Hematopoietic multipotent progenitor cell (in vitro differentiated cells): ENCODE measurements at places on chromosomes 6 and 20.

GRCh38 chr20:64100946-64101688, 6.2 kb downstream of the NPBWR2 start:
- DNase-seq = no peak

DNA sequence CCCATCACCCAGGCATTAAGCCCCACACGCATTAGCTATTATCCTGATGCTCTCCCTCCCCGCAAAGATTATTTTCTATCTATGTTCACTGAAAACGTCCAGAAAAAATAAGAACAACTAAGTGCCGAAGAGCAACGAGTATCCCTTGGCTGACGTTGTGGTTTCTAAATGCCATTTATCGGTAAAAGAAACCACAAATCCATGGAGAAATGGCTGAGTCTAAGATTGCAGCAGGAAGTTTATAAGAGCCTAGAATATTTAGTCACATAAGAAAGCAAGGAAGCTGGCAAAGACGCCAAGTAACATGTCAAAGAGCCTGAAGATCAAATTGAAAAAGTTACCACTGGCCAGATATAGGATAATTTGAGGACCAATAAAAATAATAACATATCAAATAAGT, 18.1 kb upstream of the NOX3 start:
- no peak for DNase-seq

- no peak for DNase-seq
Measured at GRCh38 chr6:51738614-51739013, 348.8 kb downstream of the PKHD1 start.

DNA sequence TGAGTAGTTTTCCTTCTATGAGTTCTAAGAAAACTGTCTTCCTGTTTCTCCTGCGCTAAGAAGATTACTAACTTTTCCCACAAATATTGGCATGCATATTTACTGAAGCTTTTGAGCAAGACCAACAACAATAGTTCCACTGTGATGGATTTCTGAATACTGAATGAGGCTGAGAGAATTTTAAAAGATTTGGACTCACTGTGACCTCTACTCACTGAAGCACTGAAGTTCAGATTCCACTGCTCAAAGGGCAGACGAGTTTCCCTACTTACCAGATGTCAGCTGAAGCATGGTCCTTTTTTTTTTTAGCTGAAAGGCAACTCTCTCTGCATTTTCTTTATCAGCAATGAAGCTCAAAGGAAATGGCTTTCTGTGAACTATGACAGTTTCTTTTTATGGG, 718.5 kb downstream of the RFPL4B start:
- DNase-seq = no peak

DNA sequence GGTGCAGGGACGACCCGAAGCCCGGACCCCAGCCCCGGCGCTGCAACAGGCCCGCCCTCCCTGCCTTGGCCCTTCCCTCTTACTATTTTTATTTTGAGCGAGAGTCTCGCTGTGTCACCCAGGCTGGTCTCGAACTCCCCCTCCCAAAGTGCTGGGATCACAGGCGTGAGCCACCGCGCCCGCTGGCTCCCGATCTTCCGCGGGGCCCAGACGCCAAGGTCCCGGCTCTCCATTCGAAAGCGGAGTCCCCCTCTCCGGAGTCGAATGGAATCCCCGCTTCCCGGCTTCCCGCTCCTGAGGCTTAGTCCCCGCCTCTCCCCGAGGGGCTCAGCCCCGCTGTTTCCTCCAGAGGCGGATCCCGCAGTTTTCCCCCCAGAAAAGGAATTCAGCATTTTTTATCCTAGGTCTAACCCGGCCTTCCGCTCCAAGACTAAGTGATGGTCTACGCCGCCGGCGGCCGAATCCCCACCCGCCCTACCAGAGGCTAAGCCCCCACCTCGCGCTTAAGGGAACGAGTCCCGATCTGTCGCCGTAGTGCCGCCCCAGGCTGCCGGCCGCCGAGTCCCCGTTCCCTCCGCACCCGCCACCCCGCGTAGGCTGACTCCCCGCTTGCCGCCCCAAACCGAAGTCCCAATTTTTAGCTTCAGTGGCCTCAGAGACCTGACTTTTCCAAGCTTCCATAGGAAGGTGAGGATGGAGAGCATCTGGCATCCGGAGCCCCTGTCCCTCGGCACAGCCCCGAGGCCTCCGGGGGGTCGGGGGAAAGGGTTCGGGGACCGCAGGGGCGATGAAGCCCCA, 11.5 kb upstream of the TMC2 start:
- DNase-seq = no peak

DNA sequence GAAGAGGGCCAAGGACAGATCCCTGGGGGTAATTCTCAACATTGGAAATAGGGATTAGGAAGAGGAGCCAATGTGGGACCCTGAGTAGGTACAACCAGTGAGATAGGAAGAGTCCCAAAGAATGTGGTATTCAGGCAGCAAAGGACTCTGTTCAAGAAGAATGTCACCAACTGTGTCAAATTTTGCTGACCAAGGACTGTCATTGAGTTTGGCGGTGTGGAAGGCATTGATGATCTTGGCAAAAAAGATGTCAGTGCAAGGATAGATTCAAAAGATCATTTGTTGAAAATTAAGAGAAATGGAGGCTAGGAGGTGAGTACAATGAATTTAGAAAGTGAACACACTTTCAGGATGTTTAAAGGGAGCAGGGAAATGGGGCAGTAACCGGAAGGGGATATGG, 82.4 kb upstream of the SUPT3H start:
- no peak for DNase-seq

GRCh38 chr6:129634411-129635230, 75.4 kb downstream of the ARHGAP18 start:
- no peak for DNase-seq

DNA sequence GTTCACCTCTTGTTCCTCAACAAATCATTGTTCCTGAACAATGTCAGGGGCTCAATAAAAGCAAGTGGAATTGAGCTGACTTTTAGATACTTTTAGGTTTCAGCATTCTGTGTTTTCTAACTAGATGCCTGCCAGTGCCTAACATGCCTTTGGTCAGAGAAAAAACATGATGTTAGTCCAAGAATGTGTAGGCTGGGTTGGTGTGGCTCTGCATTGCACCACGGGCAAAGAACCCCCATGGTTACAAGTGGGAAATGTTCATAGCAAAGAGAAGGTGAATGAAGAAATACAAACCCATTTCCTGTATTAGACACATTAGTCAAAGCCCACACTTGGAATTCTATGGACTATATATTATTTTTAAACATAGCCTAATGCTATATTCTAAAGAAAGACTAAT, 193.3 kb downstream of the TMEM200A start:
- no peak for DNase-seq

GRCh38 chr6:151514000-151514730, 20.3 kb downstream of the CCDC170 start:
- no peak for DNase-seq

- DNase-seq = no peak
Measured at GRCh38 chr20:60107621-60108390, 149.6 kb downstream of the CDH26 start.

DNA sequence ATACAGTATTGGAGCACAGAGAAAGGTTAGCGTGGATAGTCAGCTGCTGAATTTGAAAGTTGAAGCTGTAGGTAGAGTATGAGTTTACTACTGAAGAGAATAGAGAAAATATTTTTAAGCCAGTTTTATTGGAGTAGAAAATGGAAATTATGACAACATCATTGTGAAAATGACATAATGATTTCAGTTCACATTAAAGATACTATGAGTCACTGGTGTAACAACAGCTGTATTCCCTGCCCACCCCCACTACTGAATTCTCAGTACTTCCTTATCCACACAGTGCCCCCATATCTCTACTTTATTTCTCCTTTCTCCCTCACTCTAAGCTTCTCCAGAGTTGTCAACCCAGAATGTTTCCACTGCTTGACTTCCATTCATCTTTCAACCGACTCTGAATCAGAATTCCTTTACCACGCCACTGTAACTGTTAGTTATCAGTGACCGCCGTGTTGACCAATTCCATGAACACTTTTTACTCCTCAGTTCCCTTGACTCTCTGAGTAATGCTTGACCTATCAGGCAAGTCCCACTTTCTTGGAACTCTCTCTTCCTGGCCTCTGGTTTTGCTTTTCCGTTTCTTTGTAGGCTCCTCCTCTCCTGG, 139.6 kb downstream of the AIG1 start:
- DNase-seq = no peak

- DNase-seq = no peak
Measured at GRCh38 chr20:17841751-17842215, 126.8 kb downstream of the SNX5 start.

GRCh38 chr20:45211569-45212474, 5.0 kb downstream of the SEMG1 start:
- DNase-seq = no peak

DNA sequence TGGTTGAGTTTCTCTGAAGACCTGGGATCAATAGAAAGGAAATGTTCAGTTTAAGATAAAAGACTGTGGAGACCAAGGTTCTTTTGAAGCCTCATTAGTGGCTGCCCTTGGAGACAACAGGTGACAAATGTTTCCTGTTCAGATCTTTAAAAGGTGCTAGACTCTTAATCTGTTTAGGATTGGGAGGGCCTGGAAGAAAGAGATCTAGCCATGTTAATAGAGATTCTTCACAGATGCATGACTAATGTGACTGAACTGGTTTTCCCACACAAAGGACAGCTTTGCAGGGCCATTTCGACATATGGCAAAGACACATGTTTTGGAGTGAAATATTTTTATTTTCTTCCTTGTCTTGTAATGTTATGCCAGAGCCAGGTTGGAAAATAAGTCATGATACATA, 82.2 kb downstream of the WDR27 start:
- DNase-seq = no peak

DNA sequence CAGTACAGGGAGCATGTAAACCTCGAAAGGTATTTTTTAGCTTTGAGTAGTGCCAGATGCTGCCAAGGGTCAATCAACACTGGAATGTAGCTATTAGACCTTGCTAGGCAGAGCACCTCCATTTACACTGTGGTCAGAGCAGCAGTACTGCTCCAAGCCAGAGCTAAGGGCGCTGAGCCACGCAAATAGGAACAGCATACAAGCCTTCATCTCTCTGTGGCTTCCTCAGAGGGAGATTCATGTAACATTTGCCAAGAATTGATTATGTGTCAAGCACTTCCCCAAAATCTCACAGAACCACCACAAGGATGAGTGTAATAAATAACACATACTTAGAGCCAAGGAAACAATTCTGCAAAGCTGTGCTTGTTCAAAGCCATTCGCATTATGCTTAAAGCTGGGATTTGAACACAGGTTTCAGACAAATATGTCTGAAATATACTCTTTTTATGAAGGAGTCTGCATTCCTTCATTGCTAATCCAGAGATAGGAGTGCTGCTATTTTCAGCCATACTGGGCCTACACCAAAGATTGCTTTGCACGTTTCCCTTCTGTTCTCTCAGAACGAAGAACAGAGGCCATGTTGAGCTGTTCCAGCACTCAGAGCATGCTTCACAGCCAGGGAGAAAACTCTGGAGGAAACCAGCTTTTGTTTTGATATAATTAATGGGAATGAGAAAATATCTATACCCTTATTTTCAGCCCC, 97.7 kb downstream of the SLC16A10 start:
- DNase-seq = peak; percentile 65
